Left kidney (tissue), 8 donors: ENCODE measurements at places on chromosomes 4 and X. TPM values are rescaled to one million over a fixed set of nuclear protein-coding genes. Genes with fewer than 3 reads are reported as not detected.

Gene VSIG4
- 5.7 TPM for polyA plus RNA-seq

Gene NSD2
- polyA plus RNA-seq = 103 TPM

DNA sequence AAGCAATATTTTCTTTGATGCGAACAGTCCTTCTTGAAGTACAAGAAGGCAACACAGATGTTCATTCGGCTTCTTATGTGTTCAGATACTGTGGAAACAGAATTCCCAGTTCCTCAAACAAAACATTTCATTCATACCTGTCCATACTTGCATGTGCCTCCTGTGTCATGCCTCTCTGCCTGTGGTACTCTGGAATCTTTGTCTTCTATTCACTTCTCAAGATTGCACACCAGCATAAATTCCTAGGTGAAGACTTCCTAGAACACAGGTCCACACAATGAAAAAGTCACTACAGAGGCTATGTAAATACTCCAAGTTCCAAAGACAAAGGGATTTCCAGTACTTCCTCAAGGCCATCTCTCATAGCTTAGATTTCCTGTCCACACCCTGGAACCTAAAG, 367.2 kb downstream of the AFF2 start:
- no peak for DNase-seq

DNA sequence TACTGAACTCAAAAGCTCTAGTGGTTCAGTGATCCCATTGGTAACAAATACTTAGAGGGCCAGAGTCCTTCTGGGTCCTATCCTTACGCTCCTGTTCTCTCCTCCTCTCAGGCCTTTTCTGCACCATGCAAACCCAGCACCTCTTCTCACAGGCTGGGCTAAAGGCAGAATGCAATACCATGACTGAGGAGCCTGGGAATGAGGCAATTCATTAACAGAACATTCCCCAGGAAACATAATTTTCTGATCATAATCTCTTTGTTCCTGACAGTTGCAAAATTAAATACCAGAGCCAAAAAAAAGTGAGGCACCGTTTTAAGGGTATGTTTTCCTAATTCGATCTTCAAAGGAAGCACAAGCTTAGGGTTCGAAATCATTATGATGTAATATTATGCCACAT, 9.0 kb downstream of the SORBS2 start:
- DNase-seq = no peak

Gene FGD1
- 18.4 TPM for polyA plus RNA-seq

GRCh38 chr4:9999956-10000561, 21.2 kb downstream of the SLC2A9 start:
- no peak for DNase-seq

Gene EDA
- polyA plus RNA-seq = 7.0 TPM

DNA sequence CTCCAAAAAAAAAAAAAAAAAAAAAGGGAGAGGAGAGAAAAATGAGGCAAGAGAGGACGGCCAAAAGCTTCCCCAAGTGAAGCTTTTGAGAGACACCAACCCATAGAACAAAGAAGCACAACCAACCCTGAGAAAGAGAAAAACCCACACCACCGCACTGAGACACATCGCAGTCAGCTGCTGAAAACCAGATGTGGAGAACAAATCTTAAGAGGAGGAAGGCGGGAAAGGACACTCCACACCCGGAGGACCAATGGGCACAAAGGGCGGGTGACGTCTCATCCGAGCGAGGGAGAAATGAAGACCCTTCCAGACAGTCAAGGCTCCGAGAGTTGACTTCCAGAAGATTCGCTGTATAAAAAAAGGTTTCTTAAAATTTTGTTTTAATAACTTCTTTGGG, 112.1 kb downstream of the AFAP1 start:
- no peak for DNase-seq

GRCh38 chr4:47747211-47747610, 90.7 kb downstream of the CORIN start:
- DNase-seq = no peak

Gene PCSK1N
- 11.5 TPM for polyA plus RNA-seq

DNA sequence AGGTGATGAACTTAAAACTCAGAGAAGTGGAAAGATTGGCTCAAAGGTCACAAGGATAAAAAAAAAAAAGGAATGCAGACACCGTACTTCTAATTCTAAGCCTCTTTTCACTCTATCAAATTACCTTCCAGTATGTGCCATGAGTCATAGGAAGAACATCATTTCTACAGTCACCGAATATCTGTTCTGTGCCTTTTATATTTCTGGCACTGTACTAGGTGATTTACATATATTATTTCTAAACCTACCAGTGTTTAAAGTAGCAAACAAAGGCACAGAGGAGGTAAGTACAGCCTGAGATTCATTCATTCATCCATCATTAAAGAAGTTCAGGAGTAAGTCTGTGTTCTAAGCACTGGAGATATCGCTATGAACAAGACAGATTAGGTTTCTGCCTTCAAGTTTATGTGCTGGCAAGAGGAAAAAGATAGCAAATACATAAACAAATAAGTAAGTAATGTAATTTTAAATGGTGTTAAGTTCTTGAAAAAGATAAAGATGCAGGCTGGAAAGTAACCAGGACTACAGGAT, 65.3 kb downstream of the PALLD start:
- DNase-seq = no peak

Gene HSFX2
- 1.0 TPM for polyA plus RNA-seq

Gene NLRP2B
- polyA plus RNA-seq = 0.12 TPM

Gene PRICKLE3
- 5.6 TPM for polyA plus RNA-seq

DNA sequence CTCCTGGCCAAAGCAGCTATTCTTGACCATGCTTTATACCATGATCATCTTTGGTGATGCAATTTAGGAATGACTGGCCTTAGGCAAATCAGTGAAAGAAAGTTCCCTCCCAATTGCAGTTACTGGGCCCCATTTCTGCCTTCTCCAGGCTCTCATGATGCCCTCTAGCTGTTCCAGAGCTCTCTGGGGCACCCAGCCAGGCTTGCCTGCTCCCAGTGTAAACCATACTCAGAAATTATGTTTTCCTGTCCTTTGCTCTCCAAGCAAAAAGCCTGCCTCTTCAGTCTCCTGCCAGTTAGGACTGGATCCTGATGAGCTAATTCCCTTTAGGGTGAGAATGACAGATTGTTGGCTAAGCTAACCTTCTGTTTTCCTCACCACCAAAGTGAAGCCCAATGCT, 85.3 kb upstream of the RBPJ start:
- no peak for DNase-seq

DNA sequence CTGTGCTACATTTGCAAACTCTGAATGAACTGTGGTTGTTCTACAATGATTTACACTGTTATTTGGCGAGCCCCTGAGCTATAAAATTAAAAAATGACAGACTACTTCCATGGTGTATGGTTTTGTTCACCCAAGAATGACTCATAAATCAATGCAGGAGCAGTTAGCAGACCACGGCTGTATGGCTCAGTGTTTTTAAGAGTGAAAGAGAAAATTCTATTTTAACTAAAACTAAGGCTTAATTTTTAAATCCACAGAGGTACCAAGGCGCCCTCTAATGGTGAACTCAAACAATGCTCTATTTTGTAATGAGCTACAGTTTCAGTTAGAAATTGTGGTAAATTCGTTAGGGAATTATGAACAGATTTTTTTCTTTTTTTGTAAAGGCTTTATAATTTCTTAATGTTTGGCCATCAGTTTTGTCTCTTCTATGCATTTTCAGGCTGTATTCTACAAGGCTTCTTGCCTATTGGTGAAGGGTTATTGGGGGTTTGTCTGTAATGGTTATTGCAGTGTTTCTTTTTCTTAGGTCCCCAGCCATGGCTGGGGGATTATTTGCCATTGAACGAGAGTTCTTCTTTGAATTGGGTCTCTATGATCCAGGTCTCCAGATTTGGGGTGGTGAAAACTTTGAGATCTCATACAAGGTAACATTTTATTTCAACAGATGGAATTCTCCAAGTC, 32.5 kb downstream of the HMGB2 start:
- DNase-seq = peak; percentile 28

DNA sequence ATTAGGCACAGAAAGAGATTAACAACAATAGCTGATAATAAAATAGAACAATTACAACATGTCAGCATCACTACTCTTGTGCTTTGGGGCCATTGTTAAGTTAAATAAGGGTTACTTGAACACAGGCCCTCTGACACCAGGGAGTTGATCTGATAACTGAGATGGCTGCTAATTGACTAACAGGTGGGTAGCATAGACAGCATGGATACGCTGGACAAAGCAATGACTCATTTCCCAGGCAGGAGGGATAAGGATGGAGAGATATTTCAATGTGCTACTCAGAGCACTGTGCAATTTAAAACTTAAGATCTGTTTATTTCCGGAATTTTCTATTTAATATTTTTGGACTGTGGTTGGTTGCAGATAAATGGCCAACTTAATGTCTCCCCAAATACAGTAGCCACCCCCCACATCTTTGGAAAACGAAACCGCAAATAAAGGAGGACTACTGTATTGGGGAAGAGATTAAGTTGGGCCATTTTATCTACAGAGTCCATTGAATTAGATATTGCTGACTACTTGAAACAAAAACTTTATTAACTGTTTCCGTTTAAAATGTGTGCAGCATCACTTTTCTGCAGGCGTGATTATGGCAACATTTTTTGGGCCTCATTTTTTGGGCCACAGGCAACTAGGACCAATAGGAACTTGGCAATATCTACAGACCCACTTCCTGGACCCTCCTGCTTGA, 200.6 kb upstream of the KLF3 start:
- DNase-seq = no peak

Gene SSX3
- not detected for polyA plus RNA-seq

DNA sequence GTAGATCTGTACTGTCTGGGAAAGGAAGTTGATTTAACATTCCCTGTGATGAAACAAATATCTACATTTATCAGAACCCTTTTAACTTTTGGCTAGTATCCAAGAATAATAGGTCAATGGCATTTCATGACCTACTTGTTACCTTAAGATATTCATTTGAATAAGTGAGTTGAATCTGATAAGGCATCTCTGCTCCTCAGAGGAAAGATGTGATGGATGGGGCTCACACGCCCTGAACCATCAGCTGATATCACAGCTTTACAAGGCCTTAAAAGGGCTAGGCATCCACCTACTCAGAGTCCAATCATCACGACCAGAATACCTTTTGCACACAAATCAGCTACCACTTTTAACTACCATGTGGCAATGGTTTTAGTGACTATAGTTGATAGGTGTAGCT, 90.2 kb upstream of the PDLIM3 start:
- DNase-seq = no peak

DNA sequence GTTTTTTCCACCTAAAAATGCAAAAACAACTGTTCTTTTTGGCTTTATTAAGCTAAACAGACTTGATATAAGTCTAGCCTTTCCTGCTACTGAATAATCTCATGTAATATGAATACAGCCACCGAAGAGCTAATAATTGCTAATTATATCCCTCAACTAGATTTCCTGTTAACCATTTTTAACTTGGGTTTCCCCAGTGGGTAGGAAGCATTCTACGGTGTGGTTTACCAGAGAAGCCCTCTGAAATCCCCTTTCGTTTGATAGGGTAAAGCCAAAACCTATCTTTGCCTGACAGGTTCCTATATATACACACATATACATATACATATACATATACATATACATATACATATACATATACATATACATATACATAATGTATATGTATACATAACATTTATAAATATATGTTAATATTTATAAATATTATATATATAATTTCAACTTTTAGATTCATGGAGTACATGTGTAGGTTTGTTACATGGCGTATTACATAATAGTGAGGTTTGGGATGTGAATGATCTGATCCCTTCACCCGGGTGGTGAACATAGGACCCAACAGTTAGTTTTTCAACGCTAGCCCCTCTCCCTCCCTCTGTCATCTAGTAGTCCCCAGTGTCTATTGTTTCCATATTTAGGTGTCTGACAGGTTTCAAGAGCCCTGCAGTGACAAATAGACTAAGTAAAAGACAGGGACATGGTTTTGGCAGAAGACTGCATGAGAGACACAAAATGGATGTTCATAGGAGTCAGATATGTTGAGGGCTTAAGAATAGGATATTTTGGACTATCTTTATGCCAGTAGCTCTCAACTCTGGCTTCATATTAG, 62.4 kb downstream of the ATXN3L start:
- no peak for DNase-seq

GRCh38 chr4:26530099-26530498, 39.8 kb upstream of the CCKAR start:
- DNase-seq = no peak

- DNase-seq = no peak
Measured at GRCh38 chrX:49237060-49237459, 1.8 kb downstream of the CCDC22 start.

GRCh38 chrX:25858273-25858880, 279.8 kb upstream of the MAGEB18 start:
- no peak for DNase-seq

- no peak for DNase-seq
Measured at GRCh38 chr4:111393781-111394180, 751.5 kb upstream of the FAM241A start.

GRCh38 chrX:150983521-150984168, 510 bp downstream of the HMGB3 start:
- DNase-seq = no peak

Gene CXCL1
- polyA plus RNA-seq = 0.50 TPM

DNA sequence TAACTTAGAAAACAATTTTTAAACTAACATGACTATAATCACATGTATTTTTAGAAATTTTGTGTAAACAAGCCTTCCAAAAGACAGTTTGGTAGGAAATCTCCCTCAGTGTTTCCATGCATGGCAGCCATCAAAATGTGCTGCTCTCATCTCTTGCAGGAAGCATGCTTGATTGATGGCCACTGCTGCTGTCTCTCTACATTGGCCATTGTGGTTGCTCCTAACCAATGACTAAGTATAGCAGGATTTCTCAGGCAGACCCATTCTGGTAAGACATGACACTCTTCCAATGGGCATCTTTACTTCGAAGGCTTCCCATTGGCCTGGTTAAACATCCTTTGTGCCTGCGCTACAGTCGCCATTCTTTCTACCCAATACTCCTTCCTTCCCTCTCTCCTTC, 78.9 kb upstream of the GUCY1A1 start:
- no peak for DNase-seq

DNA sequence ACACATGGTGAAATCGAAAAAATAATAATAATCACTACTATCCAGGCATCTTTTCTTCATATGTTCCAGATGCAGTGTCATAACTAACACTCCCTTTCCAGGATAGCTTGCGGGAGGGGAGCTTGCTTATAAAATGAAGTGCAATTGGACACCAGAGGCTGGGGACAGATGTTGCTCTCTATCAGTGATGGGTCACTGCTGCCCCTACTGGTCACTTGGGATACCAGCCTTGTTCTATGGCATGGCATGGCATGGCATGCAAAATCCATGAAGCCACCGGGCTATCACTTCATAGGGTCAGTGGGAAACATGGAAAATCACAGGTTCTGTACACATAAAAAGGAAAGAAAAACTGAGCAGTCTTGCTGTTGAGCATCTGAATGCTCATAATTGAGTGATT, 168.1 kb downstream of the GLRA2 start:
- no peak for DNase-seq

GRCh38 chr4:146482788-146483187, 39.0 kb downstream of the SLC10A7 start:
- DNase-seq = no peak

DNA sequence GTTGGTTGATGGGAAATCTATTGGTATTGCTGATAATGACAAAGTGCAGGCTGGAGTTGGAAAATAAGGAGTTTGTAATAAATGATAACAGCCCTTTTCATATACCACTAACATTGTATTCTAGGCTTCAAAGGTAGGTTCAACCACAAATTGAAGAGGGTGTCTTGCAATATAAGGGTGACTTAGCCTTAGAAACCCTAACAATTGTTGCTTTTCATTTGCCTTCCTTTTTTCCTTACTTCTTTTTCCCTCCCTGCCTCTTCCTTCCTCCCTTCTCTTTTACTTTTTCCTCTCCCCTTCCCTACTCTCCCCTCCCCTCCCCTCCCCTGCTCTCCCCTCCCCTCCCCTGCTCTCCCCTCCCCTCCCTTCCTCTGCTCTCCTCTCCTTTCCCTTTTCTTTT, 10.9 kb upstream of the AGA start:
- no peak for DNase-seq
